ENCODE measurements at places on chromosomes 2 and 18. TPM values are rescaled to one million over a fixed set of nuclear protein-coding genes. Genes with fewer than 3 reads are reported as not detected.
A peak's percentile ranks its signal among the peaks of the same experiment; 100 is the strongest.

The DPYSL5 gene
- 0.37 TPM for polyA plus RNA-seq

The SULT1C2 gene
- 29.6 TPM for polyA plus RNA-seq

DNA sequence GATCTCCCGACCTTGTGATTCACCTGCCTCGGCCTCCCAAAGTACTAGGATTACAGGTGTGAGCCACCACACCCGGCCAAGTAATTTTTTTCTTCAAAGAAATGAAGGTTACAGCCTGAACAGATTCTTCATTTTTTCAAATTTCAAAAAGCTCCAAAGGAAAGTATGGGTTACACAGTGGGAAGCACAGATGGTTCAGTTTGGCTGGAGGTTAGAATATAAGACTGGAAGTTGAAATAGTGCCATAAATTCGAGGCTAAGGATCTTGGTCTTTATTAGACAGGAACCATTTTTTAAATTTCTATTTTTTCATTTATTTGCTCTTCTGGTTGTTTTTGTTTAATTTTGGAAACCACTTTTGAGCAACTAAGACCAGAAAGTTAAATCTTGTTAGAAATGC, 120.0 kb downstream of the STK39 start:
- no peak for DNase-seq

The AQP12A gene
- not detected for polyA plus RNA-seq

DNA sequence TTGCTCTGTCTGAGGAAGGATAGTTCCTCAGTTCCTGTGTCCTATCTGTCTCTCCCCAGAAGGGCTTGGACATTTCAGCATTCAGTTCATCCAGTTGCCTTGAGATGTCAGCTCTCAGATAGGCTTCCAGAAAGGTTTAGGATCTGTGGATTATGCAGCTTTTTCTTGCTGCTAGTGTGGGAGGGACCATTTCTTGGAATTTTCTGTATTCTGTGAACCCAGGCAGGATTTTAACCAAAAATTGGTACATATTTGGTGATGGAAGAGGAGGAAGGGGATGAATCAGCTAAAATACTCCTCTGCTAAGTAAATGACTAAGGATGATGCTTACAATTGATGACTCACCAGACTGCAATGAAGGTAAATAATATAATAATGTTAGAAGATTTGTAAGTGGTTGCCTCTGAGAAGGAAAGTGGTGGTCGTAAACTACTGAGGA, 58.6 kb upstream of the DOCK10 start:
- no peak for DNase-seq

The ZC3H8 gene
- 20.0 TPM for polyA plus RNA-seq

The CXCR1 gene
- polyA plus RNA-seq = 0.07 TPM

DNA sequence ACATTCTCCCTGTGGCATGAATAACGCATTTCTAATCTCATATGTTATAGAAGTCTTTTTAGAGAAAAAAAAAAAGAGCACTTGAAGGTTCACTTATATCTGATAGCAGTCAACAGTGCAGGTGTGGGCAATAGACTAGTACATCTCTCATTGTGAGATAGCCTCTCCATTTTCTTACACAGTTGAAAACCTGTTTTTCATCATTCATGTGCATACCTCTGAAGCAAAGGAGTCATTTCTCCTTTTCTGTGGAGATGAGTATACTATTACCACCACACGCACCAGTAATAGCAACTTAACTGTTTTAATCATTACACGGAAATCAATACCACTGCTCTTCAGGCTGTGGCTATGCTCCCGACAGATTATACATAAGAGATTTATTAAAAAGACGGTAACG, 1653.3 kb upstream of the TMEFF2 start:
- no peak for DNase-seq

The SOX11 gene
- polyA plus RNA-seq = 43.5 TPM

DNA sequence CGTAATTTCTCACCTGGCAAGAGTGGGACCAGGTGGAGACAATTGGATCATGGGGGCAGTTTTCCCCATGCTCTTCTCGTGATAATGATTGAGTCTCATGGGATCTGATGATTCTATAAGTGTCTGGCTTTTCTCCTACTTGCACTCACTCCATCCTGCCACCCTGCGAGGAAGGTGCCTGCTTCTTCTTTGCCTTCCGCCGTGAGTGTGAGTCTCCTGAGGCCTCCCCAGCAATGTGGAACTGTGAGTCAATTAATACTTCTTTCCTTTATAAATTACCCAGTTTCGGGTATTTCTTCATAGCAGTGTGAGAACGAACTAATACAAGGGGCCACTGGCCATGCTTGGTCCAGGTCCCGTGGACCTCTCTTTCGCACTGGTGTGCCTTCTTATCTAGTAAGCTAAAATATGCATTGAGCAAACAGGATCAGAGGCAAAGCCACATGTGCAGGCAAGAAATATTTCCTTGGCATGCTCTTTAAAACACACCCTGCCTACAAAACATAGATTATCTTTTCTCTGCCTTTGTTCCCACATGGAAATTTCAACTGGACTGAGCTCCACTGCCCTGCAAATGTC, 821.1 kb downstream of the TRIB2 start:
- no peak for DNase-seq

The REG3G gene
- polyA plus RNA-seq = not detected

The EPHA4 gene
- polyA plus RNA-seq = 21.3 TPM

The ZBTB7C gene
- polyA plus RNA-seq = 1.7 TPM

The TMEM131 gene
- 48.2 TPM for polyA plus RNA-seq

- DNase-seq = no peak
Observed at GRCh38 chr2:219184121-219184520, 6.0 kb downstream of the RETREG2 start.

The NT5C1B gene
- polyA plus RNA-seq = 1.2 TPM

The ANKAR gene
- 18.6 TPM for polyA plus RNA-seq

DNA sequence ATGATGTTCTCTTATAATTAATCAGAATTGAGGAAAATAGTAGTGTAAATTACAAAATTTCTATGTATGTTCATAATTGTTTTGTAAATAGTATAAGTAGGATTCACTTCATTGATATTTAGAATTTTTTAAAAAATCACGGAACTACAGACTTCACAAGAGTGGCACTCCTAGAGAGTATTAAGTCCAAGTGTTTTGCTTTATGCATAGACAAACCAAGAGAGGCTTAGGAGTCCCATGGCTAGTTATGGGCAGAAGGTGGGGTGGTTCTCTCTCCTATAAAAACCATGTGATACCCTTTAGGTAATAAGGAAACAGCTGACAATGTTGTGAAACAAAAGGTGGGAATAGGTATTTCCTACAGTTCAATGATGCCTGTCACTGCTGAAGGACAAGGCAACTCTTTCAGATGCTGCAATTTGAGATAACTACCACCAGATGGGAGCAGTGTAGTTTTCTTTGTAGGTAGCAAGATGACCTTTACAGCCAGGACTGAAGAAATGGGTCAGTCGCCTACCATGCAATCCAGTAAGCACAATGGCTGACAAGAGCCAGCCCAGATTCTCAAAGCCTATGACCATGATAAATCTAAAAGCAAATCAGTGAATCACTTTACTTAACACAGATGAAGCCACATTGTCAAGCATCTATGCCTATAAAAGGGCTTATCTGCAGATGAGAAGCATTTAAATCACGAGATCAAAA, 83.9 kb downstream of the AAK1 start:
- DNase-seq = no peak

GRCh38 chr2:64781711-64782390, 128.1 kb upstream of the SERTAD2 start:
- DNase-seq = no peak

DNA sequence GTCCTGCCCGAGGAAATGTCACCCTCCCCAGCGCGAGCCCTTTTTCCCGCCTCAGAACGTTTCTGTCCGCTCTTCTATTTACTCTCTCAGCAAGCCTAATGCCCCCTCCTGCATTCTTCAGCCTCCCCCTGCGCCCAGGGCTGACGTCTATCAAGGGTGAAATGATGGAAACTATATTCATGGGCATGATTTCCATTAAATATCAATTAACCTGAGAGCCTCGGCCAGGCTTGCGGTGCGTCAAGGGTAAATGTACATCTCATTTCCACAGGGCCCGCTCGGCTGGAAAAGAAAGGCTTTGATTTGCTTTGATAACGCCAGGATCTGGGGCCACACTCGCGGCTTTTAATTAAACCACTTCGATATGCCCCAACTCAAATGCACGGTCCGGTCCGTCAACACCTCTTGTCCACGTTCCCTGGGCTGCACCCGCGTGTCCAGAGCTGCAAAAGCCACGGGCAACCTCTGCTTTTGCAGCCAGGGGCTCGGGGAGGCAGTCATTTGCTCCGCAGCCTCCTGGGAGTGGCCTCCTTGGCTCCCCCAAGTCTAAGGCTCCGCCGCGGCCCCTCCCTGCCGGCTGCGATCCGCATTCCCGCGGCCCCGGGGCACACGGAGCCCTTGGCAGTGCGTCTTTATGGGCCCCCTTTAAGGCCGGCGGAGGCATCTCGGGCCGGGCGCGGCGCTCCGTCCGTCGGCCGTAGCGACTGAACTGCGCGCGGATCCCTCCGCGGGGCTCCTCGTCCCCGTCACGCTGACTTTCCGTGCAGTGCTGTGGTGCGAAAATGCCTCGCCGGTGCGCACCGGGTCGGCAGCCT, at the start of gene HOXD8:
Gene HOXD8 (plus strand): TSS at position 724 of the 815 bp plus-strand sequence. CDS start 662 bp downstream, outside the sequence.
- no peak for DNase-seq

GRCh38 chr18:63322908-63323634, 3.5 kb upstream of the BCL2 start:
- DNase-seq = no peak

The RAB27B gene
- polyA plus RNA-seq = 10.0 TPM

The ATG4B gene
- 89.1 TPM for polyA plus RNA-seq

GRCh38 chr2:64622443-64623241, 31.1 kb downstream of the SERTAD2 start:
- DNase-seq = peak; percentile 50

DNA sequence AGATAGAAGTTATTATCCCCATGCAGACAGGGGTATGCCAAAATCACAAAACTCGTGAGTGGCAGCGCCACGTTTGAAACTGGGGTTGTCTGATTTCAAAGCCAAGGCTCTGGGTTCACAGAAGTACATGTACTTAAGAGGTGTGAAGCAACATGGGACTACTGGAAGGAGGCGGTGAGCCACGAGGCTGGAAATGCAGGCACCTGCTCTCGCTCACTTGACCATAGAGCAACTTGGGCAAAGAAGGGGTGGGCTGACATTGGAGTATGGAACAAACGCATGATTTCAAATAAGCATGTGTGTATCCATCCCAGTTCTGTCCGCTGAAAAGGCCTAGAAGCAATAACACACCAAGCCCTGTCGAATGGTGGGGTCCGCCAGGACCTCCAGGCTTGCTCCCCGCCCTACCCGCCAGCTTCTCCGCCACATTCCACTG, 593 bp upstream of the ACTR2 start:
- peak; percentile 32 for DNase-seq

The GPR39 gene
- 6.4 TPM for polyA plus RNA-seq

DNA sequence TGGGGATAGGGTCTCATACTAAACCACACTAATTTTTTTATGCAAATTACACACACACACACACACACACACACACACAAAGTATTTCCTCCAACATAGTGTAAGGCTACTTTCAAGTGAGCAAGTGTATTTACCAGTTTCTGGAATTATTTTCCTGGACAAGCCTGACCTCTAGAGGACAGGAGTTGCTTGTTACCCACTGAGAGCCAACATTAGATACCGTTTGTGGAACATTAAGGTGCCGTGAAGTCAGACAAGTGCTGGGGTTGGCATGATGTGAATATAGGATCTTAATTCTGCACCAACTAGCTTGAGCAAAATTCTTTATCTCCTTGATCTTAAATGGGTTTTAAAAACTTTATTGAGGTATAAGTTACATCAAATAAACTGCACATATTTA, 39.3 kb upstream of the SERPINB2 start:
- no peak for DNase-seq

- DNase-seq = peak; percentile 48
Observed at GRCh38 chr18:21904856-21905255, 164.3 kb downstream of the MIB1 start.

GRCh38 chr2:218000136-218000535, 2.7 kb downstream of the TNS1 start:
- no peak for DNase-seq

- peak; percentile 42 for DNase-seq
Observed at GRCh38 chr2:104412384-104412783, 441.5 kb upstream of the POU3F3 start.

The MYOM1 gene
- polyA plus RNA-seq = 2.7 TPM

GRCh38 chr2:219783359-219783975, 156.0 kb downstream of the SLC4A3 start:
- DNase-seq = no peak

DNA sequence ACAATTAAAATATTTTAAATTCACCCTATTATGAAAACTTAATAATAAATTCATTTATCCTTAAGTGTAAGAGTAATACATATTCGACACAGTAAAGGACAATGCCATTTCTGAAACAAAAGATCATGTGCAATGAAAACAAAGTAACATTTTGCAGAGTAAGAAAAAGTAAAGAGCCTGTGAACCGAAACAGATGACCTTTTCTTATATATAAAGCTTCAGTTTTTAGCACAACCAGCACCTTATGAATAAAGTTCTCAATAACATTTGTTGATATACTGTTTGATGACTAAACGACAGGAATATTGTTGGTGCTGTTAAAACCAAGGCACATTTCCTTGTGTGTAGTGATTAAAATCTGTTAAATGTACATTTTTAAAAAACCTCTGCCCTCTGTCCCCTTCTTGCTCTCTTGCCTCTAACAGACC, 1.5 kb downstream of the PELI1 start:
- DNase-seq = no peak

The VWA3B gene
- 5.1 TPM for polyA plus RNA-seq

GRCh38 chr2:157181234-157181633, 76.3 kb upstream of the GALNT5 start:
- no peak for DNase-seq

- DNase-seq = no peak
Observed at GRCh38 chr2:69074918-69075317, 61.9 kb downstream of the ANTXR1 start.

DNA sequence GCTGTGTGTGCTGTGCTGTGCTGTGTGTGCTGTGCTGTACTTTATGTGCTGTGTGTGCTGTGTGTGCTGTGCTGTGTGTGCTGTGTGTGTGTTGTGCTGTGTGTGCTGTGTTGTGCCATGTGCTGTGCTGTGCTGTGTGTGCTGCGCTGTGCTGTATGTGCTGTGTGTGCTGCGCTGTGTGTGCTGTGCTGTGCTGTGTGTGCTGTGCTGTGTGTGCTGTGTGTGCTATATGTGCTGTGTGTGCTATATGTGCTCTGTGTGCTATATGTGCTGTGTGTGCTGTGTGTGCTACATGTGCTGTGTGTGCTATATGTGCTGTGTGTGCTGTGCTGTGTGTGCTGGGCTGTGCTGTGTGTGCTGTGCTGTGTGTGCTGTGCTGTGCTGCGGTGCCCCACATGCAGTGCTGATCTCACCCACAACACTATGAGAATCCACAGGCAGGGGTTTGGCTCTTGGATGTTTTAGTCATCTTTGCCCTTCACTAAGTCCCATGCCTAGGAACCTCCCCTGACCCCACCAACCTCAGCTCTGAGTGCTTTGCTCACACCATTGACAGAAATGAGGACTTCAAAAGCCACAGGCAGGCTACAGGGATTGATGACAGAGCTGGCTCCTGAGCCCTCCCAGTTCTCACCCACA, 30.5 kb upstream of the MAL start:
- no peak for DNase-seq

- no peak for DNase-seq
Observed at GRCh38 chr2:232418466-232419244, 12.0 kb downstream of the ALPG start.

The RGPD3 gene
- polyA plus RNA-seq = 0.33 TPM

Data from left lung (tissue), 14 donors.